ENCODE measurements at places on chromosomes 7 and 10.

GRCh38 chr10:83374741-83375140, 764.6 kb upstream of the GHITM start:
- DNase-seq = no peak

GRCh38 chr7:38584443-38585210, 46.5 kb downstream of the AMPH start:
- no peak for DNase-seq

- DNase-seq = no peak
These were observed 308.5 kb upstream of the FZD1 start for GRCh38 chr7:90955641-90956207.

- DNase-seq = no peak
These were observed 9.9 kb upstream of the NT5C3A start for GRCh38 chr7:33072471-33072870.

- no peak for DNase-seq
These were observed 81.4 kb downstream of the FAM185A start for GRCh38 chr7:102830197-102830596.

DNA sequence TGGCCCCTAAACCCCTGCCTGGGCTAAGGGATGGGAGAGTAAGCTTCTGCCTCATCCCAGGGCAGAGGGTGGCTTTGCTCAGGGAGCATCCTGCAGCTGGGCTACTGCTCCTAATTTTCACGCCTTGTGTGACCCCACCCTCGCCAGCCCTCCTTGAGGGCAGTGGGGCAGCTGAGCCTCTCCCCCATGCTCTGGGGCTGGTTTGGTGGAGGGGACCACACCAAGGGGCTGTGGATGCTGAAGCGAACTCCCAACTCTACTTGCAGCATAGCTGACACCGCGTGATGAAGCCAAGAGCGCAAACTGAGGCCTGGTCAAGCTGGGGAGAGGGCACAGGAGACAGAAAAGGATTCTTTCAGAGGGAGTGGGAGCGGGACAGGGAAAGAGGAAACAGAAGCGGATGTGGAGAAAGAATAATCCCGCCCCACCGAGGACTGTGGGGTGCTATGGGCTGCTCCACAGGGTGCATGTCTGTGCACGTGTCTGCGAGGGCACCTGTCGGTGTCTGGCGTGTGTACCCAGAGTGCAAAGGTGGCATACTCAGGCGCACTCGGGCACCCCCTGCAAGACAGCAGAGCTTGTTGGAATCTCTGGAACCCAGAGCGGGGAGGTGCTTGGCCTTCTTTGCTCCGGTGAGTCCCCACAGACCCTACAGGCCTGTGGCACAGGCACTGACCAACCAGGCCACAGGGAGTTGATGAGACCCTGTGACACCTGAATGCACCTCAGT, 19.4 kb upstream of the RASGEF1A start:
- DNase-seq = no peak

DNA sequence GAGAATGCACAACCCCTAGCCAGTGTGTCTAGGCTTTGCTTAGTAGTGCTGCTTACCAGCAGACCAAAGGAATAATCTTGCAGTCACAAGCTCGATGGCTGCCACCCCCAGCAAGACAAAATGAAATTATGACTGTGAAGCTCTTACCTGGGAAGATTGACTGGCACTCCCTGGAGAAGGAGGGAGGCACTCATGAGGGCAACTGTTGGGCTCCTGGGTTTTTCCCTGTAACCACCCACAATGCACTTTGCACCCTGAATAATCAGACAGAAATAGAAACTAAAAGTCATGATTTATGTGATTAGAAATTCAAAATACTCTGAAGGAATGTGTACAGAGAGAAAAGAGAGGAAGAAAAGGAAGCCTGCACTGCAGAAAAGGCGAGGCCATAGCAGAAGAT, 144.3 kb upstream of the DGKB start:
- DNase-seq = no peak

GRCh38 chr10:62719061-62719460, 85.5 kb upstream of the ADO start:
- no peak for DNase-seq

DNA sequence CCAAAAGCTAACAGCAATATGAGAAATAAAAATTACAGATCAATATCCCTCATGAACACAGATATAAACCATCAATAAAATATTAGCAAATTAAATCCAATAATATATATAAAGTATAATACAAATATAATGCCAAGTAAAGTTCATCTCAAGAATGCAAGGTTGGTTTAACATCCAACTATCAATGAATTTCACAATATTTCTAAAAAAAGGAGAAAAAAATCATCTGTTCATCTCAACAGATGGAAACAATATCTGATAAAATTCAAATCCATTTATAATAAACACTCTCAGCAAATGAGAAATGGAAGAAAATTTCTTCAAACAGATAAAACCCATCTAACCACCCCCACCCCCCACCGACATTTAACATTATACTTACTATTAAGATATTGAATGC, 86.9 kb downstream of the SIRT1 start:
- no peak for DNase-seq

DNA sequence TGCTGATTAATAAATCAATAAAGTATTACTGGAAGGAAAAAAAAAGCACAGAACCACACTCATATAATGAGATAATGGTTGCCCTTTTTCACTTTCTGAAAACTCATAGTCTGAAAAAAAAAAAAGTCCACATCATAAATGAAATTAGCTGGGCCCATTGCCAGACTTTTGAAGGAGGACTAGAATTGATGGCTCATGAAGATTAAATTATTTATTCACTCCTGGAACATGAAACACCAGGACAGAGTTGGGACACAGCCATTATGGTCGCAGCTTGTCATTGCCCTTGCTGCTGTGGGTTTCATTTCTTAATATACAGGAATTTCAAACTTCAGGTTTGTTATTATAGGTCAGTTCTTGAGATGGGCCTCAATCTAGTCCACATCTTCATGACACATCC, 91.9 kb downstream of the CNTNAP2 start:
- DNase-seq = no peak

DNA sequence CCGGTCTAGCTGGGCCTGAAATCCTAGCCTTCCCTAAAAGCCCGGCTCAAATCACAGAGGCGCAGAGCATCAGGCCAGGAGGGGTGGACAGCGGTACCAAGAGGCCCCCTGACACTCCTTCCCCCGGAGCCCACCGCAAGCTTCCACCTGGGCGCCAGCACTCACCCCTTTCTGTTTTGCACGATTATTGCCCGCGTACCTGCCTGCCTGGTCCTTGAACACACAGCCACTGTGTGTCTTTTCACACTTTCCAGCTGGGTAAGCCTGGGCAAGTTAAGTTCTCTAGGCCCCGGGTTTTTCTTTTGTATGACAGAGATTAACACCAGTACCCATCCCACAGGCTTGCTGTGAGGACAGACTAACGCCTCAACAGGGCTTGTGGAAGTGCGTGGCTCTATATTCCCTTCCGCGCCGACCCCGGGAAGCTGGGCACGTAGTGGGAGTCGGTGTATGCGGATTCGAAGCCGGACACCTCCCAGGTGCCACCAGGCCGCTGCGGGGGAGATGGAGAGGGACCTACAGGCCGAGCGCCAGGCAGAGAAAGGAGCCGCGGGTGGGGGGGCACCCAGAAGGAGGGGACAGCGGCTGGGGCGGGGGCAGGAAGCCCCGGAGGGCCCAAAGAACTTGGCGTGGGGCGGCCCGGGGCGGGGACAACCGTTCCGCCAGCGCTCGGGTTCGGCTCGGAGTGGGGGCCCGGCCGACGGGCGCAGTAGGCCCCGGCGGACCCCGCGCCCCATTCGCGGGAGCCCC, 792 bp downstream of the ZNF746 start:
- DNase-seq = peak; percentile 45

DNA sequence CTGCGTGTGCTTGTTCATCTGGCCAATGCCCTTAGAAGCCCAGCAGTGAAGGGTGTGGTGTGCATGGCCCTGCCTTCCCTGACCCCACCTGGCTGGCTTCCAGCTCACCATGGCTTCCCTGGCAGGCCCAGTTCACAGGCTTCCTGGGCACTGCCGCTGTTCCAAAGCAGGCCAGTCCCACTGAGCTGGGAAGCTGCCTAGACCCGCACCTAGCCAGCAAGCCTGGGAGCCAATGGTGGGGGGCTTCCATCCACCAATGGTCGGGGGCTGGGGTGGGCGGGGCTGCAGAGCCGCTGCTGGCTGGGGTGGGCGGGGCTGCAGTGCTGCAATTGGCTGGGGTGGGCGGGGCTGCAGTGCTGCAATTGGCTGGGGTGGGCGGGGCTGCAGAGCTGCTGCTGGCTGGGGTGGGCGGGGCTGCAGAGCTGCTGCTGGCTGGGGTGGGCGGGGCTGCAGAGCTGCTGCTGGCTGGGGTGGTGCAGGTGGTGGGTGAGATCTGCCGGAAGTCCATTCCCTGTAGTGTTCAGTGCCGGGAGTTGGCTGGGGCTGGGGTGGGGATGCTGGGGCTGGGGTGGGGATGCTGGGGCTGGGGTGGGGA, 12.4 kb downstream of the CALY start:
- DNase-seq = peak; percentile 61

DNA sequence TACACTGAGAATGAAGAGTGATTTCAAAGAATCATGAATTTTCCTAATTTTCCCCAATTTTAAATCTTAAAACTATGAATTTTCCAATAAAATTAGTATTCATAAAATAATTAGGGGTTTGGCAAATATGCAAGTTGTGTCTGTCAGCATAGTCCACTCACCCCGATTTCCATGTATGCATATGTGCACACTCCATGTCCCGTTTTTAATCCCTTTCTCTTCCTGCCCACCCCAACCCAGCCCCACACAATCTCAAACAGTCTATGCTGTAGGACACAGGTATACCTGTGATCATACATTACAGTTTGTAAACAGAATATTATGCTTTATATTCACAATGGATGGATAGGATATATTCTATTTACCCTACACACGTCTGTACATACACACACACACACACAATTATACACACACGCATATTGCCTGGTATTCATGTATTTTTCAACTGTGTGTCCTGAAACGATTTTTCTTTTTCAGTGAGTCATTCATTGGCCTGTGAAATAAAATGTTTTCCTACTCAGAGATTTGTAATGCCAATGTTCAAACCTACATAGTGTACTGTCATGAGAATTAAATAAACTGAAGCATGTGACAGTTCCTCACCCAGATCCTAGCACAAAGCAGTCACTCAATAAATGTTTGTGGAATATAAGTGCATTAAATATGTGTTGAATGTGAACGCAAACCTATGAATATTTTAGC, 144.3 kb downstream of the PDE1C start:
- no peak for DNase-seq

DNA sequence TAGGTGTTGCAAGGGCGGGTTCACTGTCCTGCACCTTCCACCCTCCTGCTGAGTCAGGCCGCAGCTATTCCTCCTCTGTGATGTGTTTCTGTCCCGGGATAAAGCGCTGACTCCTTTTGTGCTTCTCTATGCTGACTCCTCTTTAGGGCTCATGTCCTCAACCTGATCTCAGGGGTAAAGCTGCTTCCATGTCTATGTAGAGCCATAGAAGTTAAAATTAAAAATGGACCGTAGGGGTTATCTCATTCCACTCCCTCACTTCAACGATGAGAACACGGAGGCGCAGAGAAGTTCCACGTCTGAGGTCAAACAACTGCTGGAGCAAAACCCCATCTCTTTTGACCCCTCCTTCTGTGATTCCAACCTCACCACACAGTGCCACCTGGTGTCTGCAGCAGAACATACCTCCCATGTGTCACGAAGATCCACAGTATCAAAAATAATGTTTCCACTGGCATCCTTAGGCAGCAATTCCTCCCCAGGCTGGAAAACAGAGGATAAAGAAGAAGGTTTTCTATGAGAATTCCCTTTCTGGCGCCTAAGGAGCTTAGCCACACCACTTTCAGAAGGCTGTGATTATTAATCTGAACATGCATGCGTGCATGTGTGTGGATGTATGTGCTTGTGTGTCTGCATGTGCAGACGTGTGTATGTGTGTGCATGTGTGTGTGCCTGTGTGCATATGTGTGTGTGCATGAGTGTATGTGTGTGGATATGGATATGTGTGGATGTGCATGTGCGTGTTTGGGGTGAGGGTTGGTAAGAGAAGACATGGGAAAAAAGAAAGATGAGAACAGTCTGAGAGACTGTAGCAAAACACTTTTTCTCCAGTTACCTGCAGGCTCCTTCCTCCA, 81.2 kb upstream of the UCN3 start:
- peak; percentile 44 for DNase-seq

DNA sequence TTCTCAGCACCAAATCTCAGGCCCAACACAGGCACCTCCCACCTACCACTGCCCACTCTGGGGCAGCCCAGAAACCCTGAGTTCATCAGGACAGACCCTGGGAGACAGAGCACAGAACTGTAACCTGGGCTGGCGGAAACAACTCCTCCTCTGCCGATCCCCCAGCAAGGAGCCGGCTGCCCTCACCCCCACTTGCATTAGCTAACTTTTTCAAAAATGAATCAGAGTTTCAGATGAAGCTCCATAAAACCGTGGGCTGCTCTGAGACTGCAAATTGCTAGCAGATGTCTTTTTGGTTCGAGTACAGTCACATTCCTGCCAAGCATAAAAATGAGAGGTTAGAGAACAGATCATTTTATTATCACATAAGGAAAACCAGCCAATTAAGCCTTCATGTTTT, 93.4 kb upstream of the PARD3 start:
- no peak for DNase-seq

- no peak for DNase-seq
These were observed 11.5 kb upstream of the C10orf53 start for GRCh38 chr10:49667991-49668390.

DNA sequence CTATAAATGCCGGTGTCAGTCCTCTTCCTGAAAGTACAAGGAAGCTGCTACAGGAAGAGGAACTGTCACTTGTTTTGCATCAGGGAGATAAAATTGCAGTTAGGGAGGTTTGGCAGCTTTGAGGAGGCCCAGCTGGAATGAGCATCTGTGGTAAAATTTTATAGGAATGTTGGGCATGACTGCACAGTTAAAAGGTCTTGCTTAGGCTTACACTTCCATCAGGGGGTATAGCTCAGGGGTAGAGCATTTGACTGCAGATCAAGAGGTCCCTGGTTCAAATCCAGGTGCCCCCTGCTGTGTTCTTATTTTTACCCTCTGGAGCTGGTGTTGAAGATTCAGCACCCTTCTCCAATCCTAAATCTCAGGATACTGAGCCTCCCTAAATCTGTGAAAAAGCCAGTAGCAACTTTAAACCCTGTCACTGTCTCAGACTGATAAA, 65.9 kb downstream of the ZNF467 start:
- DNase-seq = no peak

DNA sequence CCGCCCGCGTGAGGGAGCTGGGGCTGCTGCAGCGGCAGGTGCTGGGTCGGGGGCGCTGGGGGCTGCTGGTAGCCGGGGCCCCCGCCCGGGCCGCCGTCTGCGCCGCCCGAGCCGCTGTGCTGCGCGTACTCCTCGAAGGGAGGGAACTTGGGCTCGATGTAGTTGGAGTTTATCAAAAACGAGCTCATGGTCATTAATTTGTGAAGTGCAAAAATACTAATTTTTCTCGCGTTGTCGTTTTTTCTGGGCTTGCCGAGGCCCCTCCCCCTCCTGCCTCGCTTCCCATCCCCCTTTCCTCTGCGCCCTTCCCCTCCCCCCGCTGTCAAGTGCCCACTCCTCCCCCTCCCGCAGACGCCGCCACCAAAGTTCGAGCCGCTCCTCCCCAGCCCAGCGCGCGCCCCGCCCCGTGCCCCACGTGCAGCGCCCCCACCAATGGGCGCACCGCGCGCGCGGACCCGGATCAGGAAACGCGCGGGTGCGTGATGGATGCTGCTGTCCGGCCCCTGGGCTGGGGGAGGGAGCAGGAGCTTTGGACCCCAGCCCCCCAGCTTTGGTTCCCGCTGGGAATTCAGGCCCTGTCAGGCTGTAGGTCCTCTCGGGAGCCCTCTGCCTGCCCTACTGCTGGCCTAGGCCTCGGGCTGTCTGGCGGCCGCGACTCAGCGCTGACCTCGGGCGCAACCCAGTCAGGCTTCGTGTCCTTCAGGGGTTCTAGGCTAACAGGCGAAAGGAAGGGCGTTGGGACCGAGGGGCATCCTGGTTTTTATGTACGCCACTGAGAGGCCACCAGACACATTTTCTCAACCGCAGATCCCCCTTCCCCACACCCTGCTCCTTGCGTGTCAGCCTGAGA, at the start of gene HOXA4:
HOXA4 (minus strand) TSS at position 218 of the 850 bp plus-strand sequence; CDS start at position 194, 24 bp downstream.
- DNase-seq = peak; percentile 79

All from naive thymus-derived CD4-positive, alpha-beta T cell (primary cell).